Karpas-422 (cell line): ENCODE measurements at places on chromosomes 7 and 10. TPM values are rescaled to one million over a fixed set of nuclear protein-coding genes. Genes with fewer than 3 reads are reported as not detected.

Gene AGR2
- 0.19 and 2.5 TPM in 2 replicates for total RNA-seq

Gene SLC12A9
- total RNA-seq = 21.0 and 33.9 TPM in 2 replicates

Gene SPRN
- not detected in 2 replicates for total RNA-seq

Gene CYP3A4
- total RNA-seq = not detected in 2 replicates

Gene CTAGE4
- total RNA-seq = not detected in 2 replicates

Gene CYTH3
- total RNA-seq = 3.0 and 3.5 TPM in 2 replicates

Gene KAT6B
- total RNA-seq = 64.1 and 73.6 TPM in 2 replicates

Gene TFEC
- not detected in 2 replicates for total RNA-seq

Gene SRPK2
- 6.7 and 9.0 TPM in 2 replicates for total RNA-seq

Gene SERPINE1
- total RNA-seq = not detected in 2 replicates

Gene TTYH3
- 0.37 and 0.87 TPM in 2 replicates for total RNA-seq

Gene WAC
- total RNA-seq = 102 and 156 TPM in 2 replicates

Gene CHAT
- not detected in 2 replicates for total RNA-seq

Gene SMO
- 0.11 TPM in 1 of 2 replicates, not detected in the other for total RNA-seq

Gene ALOX5
- 480 and 661 TPM in 2 replicates for total RNA-seq

Gene PDZD7
- total RNA-seq = 2.6 and 3.0 TPM in 2 replicates

Gene ITGB8
- 0.04 and 0.07 TPM in 2 replicates for total RNA-seq

Gene IMPDH1
- 30.5 and 50.1 TPM in 2 replicates for total RNA-seq

Gene AKR1E2
- not detected in 2 replicates for total RNA-seq

Gene CCDC136
- total RNA-seq = 25.9 and 32.5 TPM in 2 replicates

Gene FFAR4
- not detected in 2 replicates for total RNA-seq

Gene GPER1
- total RNA-seq = not detected in 2 replicates

Gene PTN
- 0.47 TPM in 1 of 2 replicates, not detected in the other for total RNA-seq

Gene KLF14
- not detected in 2 replicates for total RNA-seq

Gene PDSS1
- total RNA-seq = 13.6 TPM in 2 replicates

Gene BCL7B
- 37.2 and 50.9 TPM in 2 replicates for total RNA-seq

Gene GPR85
- 0.07 TPM in 1 of 2 replicates, not detected in the other for total RNA-seq

Gene ANKRD61
- total RNA-seq = 0.22 and 0.71 TPM in 2 replicates

Gene GIMAP8
- total RNA-seq = not detected in 2 replicates

Gene NXPH1
- total RNA-seq = not detected in 2 replicates

Gene SH3PXD2A
- 0.07 and 0.22 TPM in 2 replicates for total RNA-seq
